Panc1 (cell line): ENCODE measurements at places on chromosomes 7 and 10. TPM values are rescaled to one million over a fixed set of nuclear protein-coding genes. Genes with fewer than 3 reads are reported as not detected.

The SPDYE2B gene
- not detected for total RNA-seq

The LEP gene
- not detected for total RNA-seq

The TUBAL3 gene
- not detected for total RNA-seq

The DYDC2 gene
- not detected for total RNA-seq

The SEC31B gene
- total RNA-seq = 17.8 TPM

GRCh38 chr10:70906953-70907636 is 18.7 kb upstream of the PCBD1 start:
- no peak for DNase-seq
- no peak overlapping the region for H3K4me3 ChIP-seq
- H3K4me1 ChIP-seq = no peaks in the 10 kb centered on the region
- H3K27me3 ChIP-seq = no peaks in the 10 kb centered on the region
- H3K36me3 ChIP-seq = no peaks in the 10 kb centered on the region
- no peak overlapping the region for H3K27ac ChIP-seq

DNA sequence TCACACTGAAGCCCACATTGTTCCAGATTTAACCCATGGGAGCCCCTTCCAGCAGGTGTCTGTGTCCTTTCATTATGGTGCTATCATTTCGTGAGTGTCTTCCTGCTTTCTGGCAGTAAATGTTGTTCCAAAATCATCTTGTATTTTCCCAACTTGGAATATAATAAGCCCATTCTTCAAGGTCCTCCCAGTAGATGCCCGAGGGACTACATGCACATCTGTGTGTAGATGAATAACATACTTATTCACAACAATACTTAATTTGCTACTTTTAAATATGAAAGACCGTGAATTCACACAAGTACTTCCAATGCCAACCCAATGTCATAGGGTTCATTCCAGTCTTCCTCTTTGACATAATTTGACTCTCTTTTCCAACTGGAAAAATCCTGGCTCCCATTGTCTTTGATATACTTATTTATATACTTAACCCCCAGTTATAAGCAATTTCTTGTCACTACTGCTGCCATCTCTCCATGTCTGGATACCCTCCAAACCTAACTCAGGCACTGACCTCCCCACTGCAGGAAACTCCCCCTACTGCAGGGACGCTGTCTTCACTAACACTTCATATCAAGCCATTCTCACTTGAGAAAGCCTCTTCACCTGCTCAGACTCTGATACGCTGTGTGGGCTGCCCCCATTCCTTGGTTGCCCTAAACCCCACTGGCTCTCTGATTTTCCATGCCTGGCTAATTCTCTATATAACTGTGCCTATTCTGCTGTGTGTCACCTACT is 1119.2 kb downstream of the CNTNAP2 start:
- H3K27me3 ChIP-seq = no peaks in the 10 kb centered on the region
- H3K4me1 ChIP-seq = no peaks in the 10 kb centered on the region
- H3K27ac ChIP-seq = no peak overlapping the region
- DNase-seq = no peak

GRCh38 chr7:18059171-18059570 is 31.5 kb upstream of the PRPS1L1 start:
- H3K36me3 ChIP-seq = no peaks in the 10 kb centered on the region
- peaks cover 4% of the 10 kb centered on the region; the same call in 1 of the 2 replicates for H3K27me3 ChIP-seq
- H3K4me1 ChIP-seq = no peaks in the 10 kb centered on the region
- H3K4me3 ChIP-seq = no peak overlapping the region

GRCh38 chr10:27319752-27320431 is 79.3 kb upstream of the ACBD5 start:
- no peak overlapping the region for H3K27ac ChIP-seq
- no peaks in the 10 kb centered on the region for H3K4me1 ChIP-seq
- no peaks in the 10 kb centered on the region for H3K36me3 ChIP-seq

- no peak for DNase-seq
- H3K4me1 ChIP-seq = no peaks in the 10 kb centered on the region
- H3K27ac ChIP-seq = no peak overlapping the region
- no peak overlapping the region for H3K4me3 ChIP-seq
These were observed 128.8 kb downstream of the PPP1R17 start for GRCh38 chr7:31815796-31816195.

GRCh38 chr10:98899018-98899417 is 336.6 kb downstream of the HPSE2 start:
- DNase-seq = no peak
- 0 out of 2 replicates have a peak, but pooled peaks cover 2% of the 10 kb centered on the region for H3K27me3 ChIP-seq
- no peaks in the 10 kb centered on the region for H3K4me1 ChIP-seq
- no peak overlapping the region for H3K4me3 ChIP-seq

DNA sequence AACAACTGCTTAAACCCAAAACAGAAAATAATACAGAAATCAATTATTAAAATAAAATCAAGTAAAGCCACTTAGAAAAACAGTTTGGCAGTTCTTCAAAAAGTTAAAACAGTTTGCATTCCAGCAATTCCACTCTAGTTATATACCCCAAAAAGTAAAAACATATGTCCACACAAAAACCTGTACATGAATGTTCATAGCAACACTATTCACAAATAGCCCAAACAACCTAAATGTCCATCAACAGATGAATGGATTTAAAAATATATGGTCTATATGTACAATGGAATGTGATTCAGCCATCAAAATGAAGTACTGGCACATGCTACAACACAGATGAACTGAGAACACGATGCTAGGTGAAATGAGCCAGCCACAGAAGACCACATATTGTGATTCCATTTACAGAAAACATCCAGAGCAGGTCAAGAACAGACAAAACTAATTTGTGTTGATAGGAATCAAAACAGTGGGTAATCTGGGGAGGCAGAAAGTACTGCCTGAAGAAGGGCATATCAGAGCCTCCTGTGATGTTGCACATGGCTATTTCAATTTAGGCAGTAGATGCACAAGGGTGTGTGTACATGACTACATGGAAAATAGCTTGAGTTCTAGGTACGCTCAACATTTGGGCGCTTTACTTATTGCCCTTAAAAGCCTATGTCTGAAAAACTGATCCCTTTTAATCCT is 66.3 kb downstream of the CYTH3 start:
- no peak overlapping the region for H3K27ac ChIP-seq
- no peaks in the 10 kb centered on the region for H3K27me3 ChIP-seq
- H3K4me3 ChIP-seq = no peak overlapping the region

- H3K27me3 ChIP-seq = peaks cover 4% of the 10 kb centered on the region; the same call in 1 of the 2 replicates
- H3K4me1 ChIP-seq = no peaks in the 10 kb centered on the region; the same call in 1 of the 2 replicates
- no peak overlapping the region for H3K27ac ChIP-seq
These were observed 3.9 kb downstream of the GRID1 start for GRCh38 chr10:86362586-86363183.
